ENCODE measurements at places on chromosomes 7 and 10. TPM values are rescaled to one million over a fixed set of nuclear protein-coding genes. Genes with fewer than 3 reads are reported as not detected.

GRCh38 chr10:124831116-124831515 is 29.5 kb downstream of the ABRAXAS2 start:
- DNase-seq = no peak

The PRPF18 gene
- 28.5 TPM for total RNA-seq

The FZD1 gene
- 13.4 TPM for total RNA-seq

DNA sequence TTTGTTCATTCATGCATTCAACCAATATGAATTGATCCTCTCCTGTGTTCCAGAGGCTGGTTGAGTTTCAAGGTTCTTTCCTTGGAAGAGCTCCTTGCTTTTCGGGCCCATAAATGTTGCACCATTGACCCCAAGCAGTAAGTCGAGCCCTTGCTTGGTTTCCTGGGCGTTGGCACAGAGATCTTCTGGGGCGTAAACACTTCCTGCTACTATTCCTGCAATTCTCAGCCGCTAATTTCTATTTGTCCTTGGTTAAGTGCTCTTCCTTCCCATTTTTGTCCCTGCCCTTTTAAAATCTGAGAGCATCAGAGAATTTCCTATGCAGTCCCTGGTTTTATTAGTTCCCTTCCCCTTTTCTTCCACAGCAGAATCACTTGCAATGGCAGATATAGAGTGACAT is 44.1 kb upstream of the ADRB1 start:
- no peak for DNase-seq

DNA sequence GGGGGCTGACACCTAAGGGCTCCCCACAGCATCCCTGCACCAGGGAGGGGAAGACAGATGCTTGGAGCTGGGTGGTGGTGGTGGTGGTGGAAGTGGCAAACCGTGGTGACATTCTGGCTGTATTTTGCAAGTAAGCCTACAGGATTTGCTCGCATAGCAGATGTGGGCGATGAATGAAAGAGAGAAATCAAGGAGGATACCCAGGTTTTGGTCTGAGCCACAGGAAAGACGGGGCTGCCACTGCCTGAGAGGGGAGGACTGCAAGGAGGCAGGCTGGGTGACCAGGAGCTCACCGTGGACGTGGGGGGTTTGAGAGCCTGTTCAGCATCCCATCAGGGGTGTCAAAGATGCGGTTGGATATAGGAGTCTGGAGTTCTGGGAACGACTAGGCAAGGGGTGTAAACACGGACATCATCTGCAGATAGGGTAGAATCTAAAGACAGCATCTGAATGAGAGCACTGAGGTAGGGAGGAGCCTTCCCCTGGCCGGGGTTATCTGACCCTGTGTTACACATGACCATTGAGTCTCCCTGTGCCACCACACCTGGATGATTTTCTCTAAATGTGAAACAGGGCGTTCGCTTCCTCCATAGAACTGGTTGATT is 49.7 kb downstream of the TSPAN15 start:
- no peak for DNase-seq

The FAM25G gene
- total RNA-seq = not detected

DNA sequence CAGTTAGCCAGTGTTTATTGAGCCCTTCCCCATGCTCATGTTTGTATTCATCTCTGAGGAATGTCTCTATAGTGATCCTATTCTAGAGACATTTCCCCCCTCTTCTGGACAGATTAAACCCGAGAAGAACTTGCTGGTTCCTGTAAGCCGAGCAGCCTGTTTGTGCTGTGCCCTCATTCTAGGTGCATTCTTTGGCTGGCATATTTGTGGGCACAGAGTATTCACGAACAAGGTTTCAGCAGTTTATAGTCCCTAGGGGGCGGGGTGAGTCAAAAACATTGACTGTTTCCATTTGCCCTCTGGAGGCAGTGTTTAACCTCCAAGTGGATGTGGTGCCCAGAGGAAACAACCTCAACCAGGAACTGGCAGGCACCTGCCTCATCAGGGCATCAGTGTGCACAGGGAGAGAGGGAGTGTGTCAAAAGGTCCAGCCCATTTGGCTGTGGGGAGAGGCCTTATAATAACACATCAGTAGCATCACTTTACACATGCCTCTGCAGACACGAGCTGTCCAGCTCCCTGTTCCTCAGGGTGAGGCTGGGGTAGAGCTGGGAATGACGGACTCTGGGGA is 273.3 kb upstream of the LRGUK start:
- no peak for DNase-seq

DNA sequence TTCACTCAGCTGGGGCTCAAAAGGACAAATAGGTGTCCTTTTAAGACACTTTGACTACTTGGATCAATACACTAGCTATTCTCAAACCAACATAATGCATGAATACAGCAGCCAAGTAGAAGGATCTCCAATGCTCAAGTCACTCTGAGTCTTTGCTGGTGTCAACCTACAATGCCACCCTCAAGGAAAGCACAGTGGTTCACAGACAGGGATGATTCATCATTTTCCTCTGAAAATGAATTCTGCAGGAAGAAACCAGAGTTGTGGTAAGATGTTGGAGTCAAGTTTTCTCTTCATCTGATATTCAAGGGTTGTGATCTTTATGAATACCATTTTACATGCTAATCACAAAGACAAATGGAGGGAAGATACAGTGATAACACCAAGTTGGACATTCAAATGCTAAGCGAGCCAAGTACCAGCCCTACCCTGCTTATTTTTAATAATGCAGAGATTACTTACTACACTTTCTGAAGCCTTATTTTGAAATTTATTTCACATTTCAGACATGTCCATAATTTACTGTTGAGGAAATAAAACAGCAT is 143.1 kb upstream of the FGFR2 start:
- DNase-seq = no peak

GRCh38 chr10:88528806-88529570 is 54.1 kb downstream of the RNLS start:
- no peak for DNase-seq

The PRTFDC1 gene
- 1.8 TPM for total RNA-seq

Data from omental fat pad (tissue), 4 donors.